ENCODE measurements at places on chromosomes 12 and 14. TPM values are rescaled to one million over a fixed set of nuclear protein-coding genes. Genes with fewer than 3 reads are reported as not detected.
A peak's percentile ranks its signal among the peaks of the same experiment; 100 is the strongest.

Gene SLC8A3
- not detected for polyA plus RNA-seq

DNA sequence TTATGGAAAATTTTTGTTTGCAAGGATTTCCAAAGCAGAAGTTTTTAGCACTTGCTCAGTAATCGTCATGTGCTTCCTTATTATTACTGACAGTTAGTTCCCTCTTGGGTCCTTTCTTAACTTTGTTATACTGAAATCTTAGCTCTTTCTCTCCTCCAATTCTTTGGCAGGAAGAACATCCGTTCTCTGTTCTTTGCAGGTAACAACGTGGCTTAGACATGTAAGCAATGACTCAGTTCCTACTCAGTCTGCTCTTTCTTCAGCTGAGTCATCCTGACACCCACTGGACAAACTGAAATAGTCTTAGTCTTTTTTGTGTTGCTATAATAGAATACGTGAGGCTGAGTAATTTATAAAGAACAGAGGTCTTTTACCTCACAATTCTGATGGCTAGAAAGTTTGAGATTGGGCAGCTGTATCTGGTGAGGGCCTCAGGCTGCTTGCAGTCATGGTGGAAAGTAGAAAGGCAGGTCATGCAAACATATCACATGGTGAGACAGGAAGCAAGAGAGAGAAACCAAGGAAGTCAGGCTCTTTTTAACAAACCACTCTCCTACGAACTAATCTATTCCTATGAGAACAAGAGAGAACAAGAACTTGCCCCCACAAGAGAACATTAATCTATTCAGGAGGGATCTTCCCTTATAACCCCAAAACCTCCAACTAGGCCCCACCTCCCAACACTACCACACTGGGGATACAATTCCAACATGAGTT, 49.2 kb downstream of the TESPA1 start:
- H3K36me3 ChIP-seq, result no peaks in the 10 kb centered on the region
- no peaks in the 10 kb centered on the region for H3K27me3 ChIP-seq
- DNase-seq, result peak; percentile 79
- H3K4me3 ChIP-seq, result no peak overlapping the region
- H3K27ac ChIP-seq, result peak overlapping the region; percentile 77
- H3K4me1 ChIP-seq, result peaks cover 15% of the 10 kb centered on the region

DNA sequence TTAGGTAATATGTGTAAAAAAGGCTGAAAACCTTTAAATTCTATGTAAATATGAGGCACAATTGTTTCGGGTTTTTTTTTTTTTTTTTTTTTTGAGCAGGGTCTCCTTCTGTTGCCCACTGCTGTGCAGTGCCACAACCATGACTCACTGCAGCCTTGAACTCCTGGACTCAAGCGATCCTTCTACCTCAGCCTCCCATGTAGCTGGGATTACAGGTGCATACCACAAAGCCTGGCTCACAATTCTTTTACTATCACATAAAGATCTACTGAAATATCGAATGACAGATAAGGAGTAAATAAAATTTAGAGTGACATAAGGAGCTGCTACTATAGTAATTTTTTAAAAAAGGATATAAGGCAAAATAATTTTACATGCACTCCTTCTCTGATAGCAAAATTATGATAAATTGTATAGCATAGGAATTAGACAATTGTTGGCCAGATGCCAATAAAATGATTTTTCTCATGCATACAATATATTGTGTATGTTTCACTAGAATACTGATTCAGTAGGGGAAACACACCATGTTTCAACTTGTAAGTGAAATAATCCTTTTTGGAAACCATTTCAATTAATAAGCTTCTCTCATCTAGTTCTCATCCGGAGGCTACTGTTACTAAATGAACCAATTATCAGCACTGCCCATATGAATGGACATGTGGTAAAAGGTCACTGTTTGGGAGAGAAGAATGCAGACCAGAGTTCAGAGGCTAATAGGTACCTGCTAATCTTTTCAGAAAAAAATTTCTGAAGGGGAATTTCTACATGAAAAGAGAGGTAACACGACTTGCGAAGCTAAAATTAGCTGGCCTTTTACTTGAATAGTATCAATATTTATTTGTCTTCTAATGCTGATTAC, 108.4 kb downstream of the PPP1R12A start:
- peaks cover 79% of the 10 kb centered on the region for H3K36me3 ChIP-seq
- H3K4me1 ChIP-seq, result no peaks in the 10 kb centered on the region
- no peak for DNase-seq
- no peak overlapping the region for H3K27ac ChIP-seq
- H3K27me3 ChIP-seq, result no peaks in the 10 kb centered on the region

DNA sequence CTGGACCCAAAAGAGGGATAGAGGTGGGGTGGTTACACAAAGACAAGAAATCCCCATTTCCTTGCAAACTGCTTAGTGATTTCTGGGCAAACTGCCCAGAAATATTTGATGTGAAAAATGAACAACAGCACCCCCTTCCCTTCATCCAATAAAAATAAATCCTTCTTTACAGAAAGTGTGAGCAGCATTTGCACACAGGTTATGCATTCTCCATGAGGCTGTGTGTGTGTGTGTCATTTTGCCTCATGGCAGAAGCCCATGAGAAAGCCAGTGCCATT, 17.2 kb upstream of the NRXN3 start:
- no peaks in the 10 kb centered on the region for H3K4me1 ChIP-seq
- H3K36me3 ChIP-seq, result no peaks in the 10 kb centered on the region
- no peak overlapping the region for H3K27ac ChIP-seq
- H3K27me3 ChIP-seq, result no peaks in the 10 kb centered on the region
- H3K4me3 ChIP-seq, result no peak overlapping the region

DNA sequence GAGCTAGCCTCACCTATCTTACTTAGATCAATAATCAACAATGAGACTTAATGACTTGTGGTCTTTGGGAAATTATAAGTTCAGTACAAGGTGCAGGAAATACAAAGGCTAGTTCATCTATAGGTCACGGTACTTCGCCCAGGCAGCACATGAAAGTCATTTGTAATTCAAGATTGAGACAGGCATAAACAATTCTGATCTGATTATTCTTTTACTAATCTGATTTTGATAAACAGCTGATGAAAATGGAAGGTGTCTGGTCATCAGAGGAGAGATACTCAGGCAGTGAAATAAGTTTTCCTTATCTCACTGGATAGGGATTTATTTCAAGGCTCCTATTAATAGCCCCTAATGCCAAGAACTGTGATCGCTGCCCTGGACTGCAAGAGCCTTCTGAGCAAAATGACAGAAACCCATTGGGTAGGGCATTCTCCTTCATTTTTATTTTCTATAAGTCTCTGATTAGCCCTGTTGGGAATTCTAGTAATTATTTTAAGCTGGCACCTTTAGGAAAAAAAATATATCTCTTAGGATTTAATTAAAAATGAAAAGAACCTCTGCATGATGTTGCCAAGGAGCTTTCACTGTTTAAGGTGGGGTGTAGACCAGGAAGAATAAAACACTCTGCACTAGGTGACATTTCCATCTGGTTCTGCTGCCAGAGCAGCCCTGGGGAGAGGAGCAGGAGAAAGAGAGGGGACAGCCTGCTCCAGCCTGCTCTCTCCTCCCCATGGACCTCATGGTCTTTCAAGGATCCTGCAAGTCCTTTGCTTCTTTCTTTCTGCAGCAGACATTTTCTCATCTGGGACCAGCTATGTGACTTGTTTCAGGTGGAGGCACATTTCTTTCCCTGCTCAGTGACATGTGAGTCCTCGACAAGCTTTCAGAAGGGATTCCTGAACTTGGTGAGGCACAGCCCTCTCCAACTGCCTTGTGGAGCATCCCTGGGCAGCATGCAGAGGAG, 44.8 kb downstream of the SSPN start:
- no peaks in the 10 kb centered on the region for H3K4me1 ChIP-seq
- no peak overlapping the region for H3K27ac ChIP-seq
- no peak for DNase-seq
- H3K4me3 ChIP-seq, result no peak overlapping the region
- H3K36me3 ChIP-seq, result no peaks in the 10 kb centered on the region
- H3K27me3 ChIP-seq, result no peaks in the 10 kb centered on the region

Gene LHX5
- not detected for polyA plus RNA-seq

Gene SUSD6
- 17.3 TPM for polyA plus RNA-seq

Gene PEBP1
- 47.6 TPM for polyA plus RNA-seq

GRCh38 chr12:42741091-42741490, 151.5 kb upstream of the PRICKLE1 start:
- DNase-seq, result no peak
- no peaks in the 10 kb centered on the region for H3K27me3 ChIP-seq
- no peak overlapping the region for H3K4me3 ChIP-seq
- H3K36me3 ChIP-seq, result no peaks in the 10 kb centered on the region
- no peak overlapping the region for H3K27ac ChIP-seq

Gene FAM90A1
- 0.25 TPM for polyA plus RNA-seq

Gene DEPDC4
- polyA plus RNA-seq, result not detected

DNA sequence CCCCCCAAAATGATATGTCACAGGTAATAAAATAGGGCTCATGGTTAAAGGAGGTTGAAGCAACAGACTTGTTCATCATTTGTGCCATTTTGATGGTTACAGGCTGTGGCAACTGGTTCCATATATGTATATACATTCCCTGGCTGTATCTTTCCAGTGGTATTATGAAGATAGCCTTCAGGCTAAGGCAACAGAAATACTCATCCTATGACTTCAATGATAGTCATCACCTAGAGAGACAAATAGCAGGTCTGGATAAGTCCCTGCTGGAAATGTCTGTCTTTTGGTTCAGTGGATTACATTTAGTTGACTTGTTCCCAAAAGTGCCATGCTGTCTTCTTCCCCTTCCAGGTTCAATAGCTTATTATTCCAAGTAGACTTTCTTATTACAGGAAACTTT, 997.4 kb downstream of the FLRT2 start:
- no peak overlapping the region for H3K27ac ChIP-seq
- H3K4me1 ChIP-seq, result no peaks in the 10 kb centered on the region
- no peaks in the 10 kb centered on the region for H3K36me3 ChIP-seq

Gene SLC6A12
- polyA plus RNA-seq, result 8.3 TPM

DNA sequence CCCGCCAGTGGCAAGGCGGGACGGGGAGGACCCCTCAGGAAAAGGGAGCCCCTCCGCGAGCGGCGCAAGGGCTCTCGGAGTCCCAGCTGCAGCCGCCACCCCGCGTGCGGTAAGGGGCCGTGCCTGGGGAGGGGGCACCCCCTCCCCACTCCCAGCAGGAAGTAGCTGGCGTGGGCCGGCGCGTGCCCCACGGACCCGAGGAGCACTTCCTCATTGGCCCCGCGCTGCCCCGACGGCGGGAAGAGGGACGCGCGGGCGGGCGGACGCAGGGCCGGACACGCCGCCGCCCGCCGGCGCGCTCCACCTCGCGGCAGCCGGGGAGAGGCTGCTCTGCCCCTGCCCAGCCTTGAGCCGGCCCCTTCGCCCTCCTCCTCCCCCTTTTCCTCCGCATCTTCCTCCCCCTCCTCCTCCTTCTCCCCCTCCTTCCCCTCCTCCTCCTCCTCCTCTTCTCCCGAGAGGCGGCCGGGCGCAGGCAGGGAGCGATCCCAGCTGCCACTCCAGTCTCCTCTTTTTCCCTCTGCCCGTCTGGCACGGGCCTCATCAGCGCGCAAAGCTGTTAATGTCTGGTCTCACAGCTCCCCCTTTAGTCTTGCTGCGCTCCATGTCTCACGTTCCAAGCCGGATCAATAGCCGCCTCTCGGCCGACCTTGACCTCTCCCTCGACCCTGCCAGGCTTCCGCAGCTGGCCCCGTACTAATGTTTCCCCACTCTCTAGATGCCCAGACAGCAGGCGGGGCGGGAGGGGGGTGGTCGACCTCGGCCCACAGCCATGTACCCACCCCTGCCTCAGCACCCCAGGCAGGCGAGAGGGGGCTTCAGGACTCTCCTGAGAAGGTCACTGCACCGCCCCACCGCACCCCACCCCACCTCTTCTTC, 2.6 kb upstream of the BCL11B start:
- H3K4me3 ChIP-seq, result no peak overlapping the region
- no peak overlapping the region for H3K27ac ChIP-seq
- no peaks in the 10 kb centered on the region for H3K4me1 ChIP-seq
- peaks cover 83% of the 10 kb centered on the region for H3K27me3 ChIP-seq
- H3K36me3 ChIP-seq, result no peaks in the 10 kb centered on the region

- H3K4me3 ChIP-seq, result no peak overlapping the region
- DNase-seq, result no peak
- no peak overlapping the region for H3K27ac ChIP-seq
- no peaks in the 10 kb centered on the region for H3K4me1 ChIP-seq
- H3K36me3 ChIP-seq, result no peaks in the 10 kb centered on the region
These were observed 16.4 kb upstream of the CNIH1 start for GRCh38 chr14:54457609-54457996.

Gene AVPR1A
- polyA plus RNA-seq, result not detected

Gene KRT77
- not detected for polyA plus RNA-seq

GRCh38 chr12:42706321-42706720, 116.8 kb upstream of the PRICKLE1 start:
- no peak overlapping the region for H3K27ac ChIP-seq
- no peaks in the 10 kb centered on the region for H3K27me3 ChIP-seq
- no peaks in the 10 kb centered on the region for H3K36me3 ChIP-seq
- H3K4me3 ChIP-seq, result no peak overlapping the region
- peaks cover 6% of the 10 kb centered on the region for H3K4me1 ChIP-seq
- no peak for DNase-seq

GRCh38 chr12:124564971-124565491, 2.4 kb downstream of the NCOR2 start:
- no peak overlapping the region for H3K27ac ChIP-seq
- no peaks in the 10 kb centered on the region for H3K27me3 ChIP-seq

Gene GLS2
- polyA plus RNA-seq, result not detected

Measured in CD14-positive monocyte (primary cell).